ENCODE measurements at places on chromosomes 6 and 20.

DNA sequence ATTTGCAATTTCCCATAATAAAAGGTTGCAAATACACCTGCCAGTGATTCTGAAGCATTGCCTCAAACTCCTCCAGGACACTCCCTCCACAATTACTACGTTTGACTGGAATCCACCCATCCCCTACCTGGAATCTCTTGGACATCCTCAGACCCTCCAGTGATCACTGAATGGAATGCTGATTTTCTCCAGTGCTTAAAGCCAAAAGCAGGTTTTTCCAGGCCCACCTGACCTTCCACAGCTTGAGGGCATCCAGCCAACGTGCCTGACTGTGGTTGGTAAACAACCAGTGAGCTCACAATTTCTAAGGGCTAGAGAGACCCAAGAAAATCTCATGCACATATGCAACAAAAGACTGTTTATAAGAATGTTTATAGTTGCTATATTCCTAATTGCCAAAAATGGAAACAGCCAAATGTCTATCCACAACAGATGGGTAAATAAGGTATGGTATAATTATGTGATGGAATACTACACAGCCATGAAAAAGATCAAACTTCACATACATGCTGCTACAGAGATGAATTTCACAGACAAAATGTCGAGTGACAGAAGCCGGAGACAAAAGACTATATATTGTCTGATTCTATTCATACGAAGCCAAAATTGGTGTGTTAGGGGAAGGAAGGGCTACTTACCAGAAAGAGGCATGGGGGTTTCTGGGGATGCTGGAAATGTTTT, 147.1 kb upstream of the RREB1 start:
- no peak for DNase-seq

GRCh38 chr6:155273431-155273830, 9.6 kb downstream of the CLDN20 start:
- DNase-seq, result no peak

GRCh38 chr6:158402184-158402583, 89.9 kb downstream of the TULP4 start:
- DNase-seq, result no peak

GRCh38 chr20:1265226-1265915, 723 bp upstream of the SNPH start:
- DNase-seq, result no peak

Measured in caudate nucleus (tissue), 63 donors.